Stimulated activated CD8-positive, alpha-beta memory T cell treated with anti-CD3 and anti-CD28 coated beads, Interleukin-7, amount 100 ng/mL, for 24 hours (primary cell): ENCODE measurements at places on chromosomes 13 and 19.

- DNase-seq, result no peak
These were observed 215.3 kb upstream of the PCDH9 start for GRCh38 chr13:67445436-67445835.

DNA sequence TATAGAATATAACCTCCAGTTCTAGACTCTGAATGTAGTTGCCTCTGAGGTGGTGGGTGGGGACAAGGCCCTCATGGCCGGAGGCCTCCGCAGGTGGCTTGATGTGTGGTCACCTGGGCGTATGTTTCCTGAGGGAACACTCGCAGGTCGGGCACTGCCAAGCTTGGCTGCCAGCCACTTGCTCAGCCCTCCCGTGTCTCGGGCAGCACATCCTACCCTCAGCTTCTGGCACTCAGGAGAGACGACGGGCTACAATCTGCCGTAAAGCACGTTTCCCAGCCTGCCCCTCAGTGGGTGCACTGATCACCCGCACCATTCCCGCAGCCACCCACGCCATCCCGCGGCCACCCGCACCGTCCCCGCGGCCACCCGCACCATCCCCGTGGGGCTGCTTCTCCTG, 15.2 kb downstream of the THOP1 start:
- DNase-seq, result no peak

DNA sequence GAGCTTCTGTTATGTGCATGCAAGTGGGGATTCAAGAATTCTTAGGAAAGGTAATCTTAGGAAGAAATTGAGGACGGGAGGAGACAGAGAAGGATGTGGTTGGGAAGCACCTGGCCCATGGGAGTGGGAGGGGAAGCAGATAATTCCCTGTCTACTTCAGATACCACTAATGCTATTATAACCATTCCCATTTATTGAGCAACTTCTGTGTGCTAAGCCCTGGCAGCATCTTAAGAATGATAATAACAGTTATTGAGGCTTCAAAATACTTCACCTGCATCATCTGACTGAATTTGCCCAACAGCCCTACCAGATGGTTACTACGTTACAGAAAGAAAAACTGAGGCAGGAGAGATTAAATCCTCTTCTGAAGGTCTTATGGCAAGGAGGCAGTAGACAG, 1.4 kb downstream of the EPS8L1 start:
- no peak for DNase-seq

- no peak for DNase-seq
These were observed 10.5 kb downstream of the LAMP1 start for GRCh38 chr13:113307491-113307890.

- DNase-seq, result no peak
These were observed 2.3 kb downstream of the MIDN start for GRCh38 chr19:1250437-1251260.
